ENCODE measurements at places on chromosomes 16 and 17.

DNA sequence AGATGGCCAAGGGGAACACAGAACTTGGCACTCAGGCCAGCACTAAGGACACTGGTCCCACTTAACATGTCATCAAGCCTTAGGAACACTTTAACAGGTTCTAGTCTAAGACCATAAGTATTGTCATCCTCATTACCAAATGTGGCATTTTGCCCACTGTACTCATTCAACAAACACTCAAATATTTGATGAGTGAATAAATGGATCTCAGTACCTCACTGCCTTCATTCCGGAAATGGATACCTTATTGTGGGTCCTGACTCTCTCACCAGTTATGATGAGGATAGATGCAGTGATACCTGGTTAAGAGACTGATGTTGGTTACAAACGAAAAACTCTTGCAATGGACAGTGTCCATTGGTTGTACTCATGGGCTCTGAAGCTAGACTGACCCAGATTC lies 455.2 kb upstream of the DYNLRB2 start:
- no peak overlapping the region for H3K27ac ChIP-seq
- no peak overlapping the region for H3K4me3 ChIP-seq
- DNase-seq: no peak
- no peaks in the 10 kb centered on the region for H3K4me1 ChIP-seq
- no peaks in the 10 kb centered on the region for H3K36me3 ChIP-seq

DNA sequence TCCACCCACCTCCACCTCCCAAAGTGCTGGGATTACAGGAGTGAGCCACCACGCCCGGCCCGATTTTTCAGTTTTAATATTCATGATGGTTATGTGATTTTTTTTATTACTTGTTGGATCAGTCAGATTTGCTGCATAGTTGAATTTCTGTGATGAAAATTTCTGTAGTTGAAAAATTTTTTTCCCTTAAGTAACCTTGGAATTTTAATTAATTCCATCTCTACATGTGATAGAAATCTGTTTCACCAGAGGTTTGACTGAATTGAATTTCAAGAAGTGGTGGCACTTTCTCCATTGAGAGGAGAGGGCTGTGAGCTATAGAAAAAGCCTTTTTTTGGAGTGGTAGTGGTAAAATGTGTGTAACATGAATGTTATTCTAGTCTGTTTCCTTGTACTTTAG lies 24.7 kb downstream of the WIPF2 start:
- no peaks in the 10 kb centered on the region for H3K27me3 ChIP-seq
- no peaks in the 10 kb centered on the region for H3K4me1 ChIP-seq
- no peak overlapping the region for H3K27ac ChIP-seq
- H3K36me3 ChIP-seq: peaks cover 3% of the 10 kb centered on the region

DNA sequence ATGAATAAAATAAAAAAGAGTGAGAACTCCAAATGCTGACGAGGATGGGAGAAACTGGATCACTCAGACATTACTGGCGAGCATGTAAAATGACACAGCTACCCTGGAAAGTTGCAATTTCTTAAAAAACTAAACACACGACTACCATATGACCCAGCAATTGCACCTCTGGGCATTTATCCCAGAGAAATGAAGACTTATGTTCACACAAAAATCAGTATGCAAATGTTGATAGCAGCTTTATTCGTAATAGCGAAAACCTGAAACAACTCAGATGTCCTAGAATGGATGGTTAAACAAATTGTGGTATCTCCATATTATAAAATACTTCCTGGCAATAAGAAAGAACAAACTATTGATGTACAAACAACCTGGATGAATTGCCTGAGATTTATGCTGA lies 357.2 kb upstream of the ASIC2 start:
- no peaks in the 10 kb centered on the region for H3K36me3 ChIP-seq
- no peak overlapping the region for H3K27ac ChIP-seq
- no peak for DNase-seq
- no peaks in the 10 kb centered on the region for H3K4me1 ChIP-seq

DNA sequence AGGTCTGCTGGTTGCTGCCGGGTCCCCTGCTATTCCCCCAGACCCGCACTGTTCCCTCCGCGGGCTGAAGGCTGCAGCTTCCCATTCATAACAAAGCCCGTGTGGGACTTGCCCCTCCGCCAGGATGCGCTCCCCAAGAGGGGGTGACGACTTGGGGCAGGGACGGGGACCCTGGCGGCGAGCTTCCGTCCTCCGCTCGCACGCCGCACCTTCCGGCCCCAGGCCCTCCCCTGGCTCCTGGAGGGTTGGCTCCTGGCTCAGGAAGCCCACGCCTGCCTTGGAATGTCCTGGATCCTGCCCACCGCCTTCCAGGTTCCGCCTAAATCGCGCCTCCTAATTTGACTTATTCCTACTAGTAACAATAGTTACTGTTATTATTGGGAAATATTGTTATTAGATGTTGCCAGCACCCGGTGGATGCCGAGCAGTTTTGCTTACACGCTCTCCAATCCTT lies 1.1 kb upstream of the TFAP4 start:
- no peak for DNase-seq
- H3K27ac ChIP-seq: peak overlapping the region; percentile 29
- no peaks in the 10 kb centered on the region for H3K36me3 ChIP-seq
- H3K4me3 ChIP-seq: peak overlapping the region; percentile 60
- H3K27me3 ChIP-seq: no peaks in the 10 kb centered on the region
- H3K4me1 ChIP-seq: peaks cover 3% of the 10 kb centered on the region

- no peaks in the 10 kb centered on the region for H3K36me3 ChIP-seq
- DNase-seq: no peak
- no peaks in the 10 kb centered on the region for H3K27me3 ChIP-seq
- no peak overlapping the region for H3K4me3 ChIP-seq
These were observed 2140.2 kb downstream of the TP53TG3F start for GRCh38 chr16:35599429-35600160.
